Bronchial epithelial cell (primary cell): ENCODE measurements at places on chromosomes 13 and 19.

GRCh38 chr13:84136582-84136981, 254.3 kb upstream of the SLITRK1 start:
- no peak for DNase-seq

GRCh38 chr13:96994017-96994857, at the start of gene OXGR1:
Gene OXGR1, minus strand, starts transcription at chr13:96994476. Its CDS starts 6,717 bp downstream, at chr13:96987759.
- DNase-seq: no peak

GRCh38 chr19:50198431-50199258, 4.8 kb upstream of the MYH14 start:
- DNase-seq: no peak

- DNase-seq: peak; percentile 79
These were observed 21.5 kb upstream of the GSX1 start for GRCh38 chr13:27770809-27771208.

GRCh38 chr13:30739761-30740642, 4.7 kb downstream of the ALOX5AP start:
- peak; percentile 98 for DNase-seq

DNA sequence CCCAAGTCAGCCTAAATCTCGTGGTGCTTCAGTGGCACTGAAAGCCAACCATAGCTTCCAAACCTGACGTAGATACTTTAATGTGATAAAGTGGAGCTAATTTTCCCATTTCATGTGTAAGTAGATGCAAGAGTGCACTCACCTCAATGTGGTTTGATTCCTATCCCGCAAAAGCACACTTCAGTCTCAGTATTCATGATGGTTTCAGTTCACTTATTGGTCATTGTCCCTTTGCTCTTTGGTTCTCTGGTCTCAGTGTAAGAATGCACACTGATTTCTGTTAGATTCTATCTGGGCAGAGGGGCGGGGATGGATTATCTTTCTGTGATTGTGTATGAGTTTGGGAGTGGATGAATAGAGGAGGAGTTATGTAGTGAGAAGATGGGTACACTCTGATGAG, 340.6 kb downstream of the KCNRG start:
- no peak for DNase-seq

- DNase-seq: no peak
These were observed 1227.9 kb upstream of the SPRY2 start for GRCh38 chr13:81568824-81569223.

GRCh38 chr13:112746044-112746443, 56.2 kb downstream of the ATP11A start:
- DNase-seq: no peak

- no peak for DNase-seq
These were observed 1295.2 kb upstream of the SPRY2 start for GRCh38 chr13:81636120-81636519.
